Activated CD4-positive, alpha-beta T cell treated with anti-CD3 and anti-CD28 coated beads for 36 hours (primary cell): ENCODE measurements at places on chromosomes 13 and 19. TPM values are rescaled to one million over a fixed set of nuclear protein-coding genes. Genes with fewer than 3 reads are reported as not detected.

The S1PR5 gene
- total RNA-seq = 0.11 TPM

The LIM2 gene
- not detected for total RNA-seq

The SHISA2 gene
- not detected for total RNA-seq

The RFPL4A gene
- total RNA-seq = not detected

The PNMA8A gene
- not detected for total RNA-seq

The FXYD7 gene
- total RNA-seq = 0.46 TPM

The FGF9 gene
- 0.19 TPM for total RNA-seq

The CYP2F1 gene
- total RNA-seq = not detected

The CD22 gene
- 3.5 TPM for total RNA-seq

The MYADM gene
- total RNA-seq = 46.4 TPM

The FXYD3 gene
- total RNA-seq = not detected

The ANKRD24 gene
- 1.3 TPM for total RNA-seq

The SELENOW gene
- total RNA-seq = 150 TPM

The PDS5B gene
- total RNA-seq = 75.7 TPM

The VSIG10L gene
- total RNA-seq = 4.6 TPM

The PGLYRP1 gene
- not detected for total RNA-seq

The APLP1 gene
- 3.0 TPM for total RNA-seq

The USHBP1 gene
- 0.11 TPM for total RNA-seq

The CHAF1A gene
- 78.9 TPM for total RNA-seq

The GGACT gene
- 6.8 TPM for total RNA-seq

The POU2F2 gene
- 43.6 TPM for total RNA-seq

The CPT1C gene
- 1.1 TPM for total RNA-seq
